ENCODE measurements at places on chromosomes 12 and 14. TPM values are rescaled to one million over a fixed set of nuclear protein-coding genes. Genes with fewer than 3 reads are reported as not detected.

Gene CLIP1
- total RNA-seq: 70.6 TPM

Gene MYF5
- not detected for total RNA-seq

DNA sequence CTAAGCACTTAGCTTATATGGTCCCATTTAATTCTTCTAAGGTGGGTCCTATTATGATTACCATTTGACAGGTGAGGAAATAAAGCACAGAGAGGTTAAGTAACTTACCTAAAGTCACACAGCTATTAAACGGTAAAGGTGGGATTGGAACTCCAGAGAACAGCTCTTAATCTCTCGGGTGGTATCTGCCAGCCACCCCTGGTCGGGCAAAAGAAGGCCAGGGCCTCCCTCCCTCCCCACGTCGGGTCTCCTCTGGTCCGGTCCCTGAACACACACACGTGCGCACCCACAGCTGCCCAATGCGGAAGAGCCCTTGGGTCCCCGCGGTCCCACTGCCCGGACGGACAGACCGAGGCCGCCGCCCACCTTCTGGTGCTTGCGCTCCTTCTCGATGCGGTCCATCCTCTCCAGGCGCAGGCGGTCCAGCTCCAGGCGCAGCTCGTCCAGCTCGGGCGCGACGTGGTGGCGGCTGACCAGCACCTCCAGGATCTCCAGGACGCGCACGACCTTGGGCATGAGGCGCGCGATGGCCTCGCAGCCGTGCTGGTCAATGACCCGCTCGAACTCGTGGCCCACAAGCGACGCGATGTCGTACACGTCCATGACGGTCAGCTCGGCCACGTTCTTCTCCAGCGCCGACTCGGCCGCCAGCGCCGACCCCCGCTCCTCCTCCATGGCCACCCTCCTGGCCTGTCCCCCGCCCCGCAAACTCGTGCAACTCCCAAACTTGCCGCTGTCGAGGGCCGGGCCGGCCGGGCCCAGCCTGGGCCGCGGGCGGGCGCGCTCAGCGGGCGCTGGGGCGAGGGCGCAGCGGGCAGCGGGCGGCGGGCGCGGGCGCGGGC, 490 bp downstream of the RILPL1 start:
- peak; percentile 27 for DNase-seq

DNA sequence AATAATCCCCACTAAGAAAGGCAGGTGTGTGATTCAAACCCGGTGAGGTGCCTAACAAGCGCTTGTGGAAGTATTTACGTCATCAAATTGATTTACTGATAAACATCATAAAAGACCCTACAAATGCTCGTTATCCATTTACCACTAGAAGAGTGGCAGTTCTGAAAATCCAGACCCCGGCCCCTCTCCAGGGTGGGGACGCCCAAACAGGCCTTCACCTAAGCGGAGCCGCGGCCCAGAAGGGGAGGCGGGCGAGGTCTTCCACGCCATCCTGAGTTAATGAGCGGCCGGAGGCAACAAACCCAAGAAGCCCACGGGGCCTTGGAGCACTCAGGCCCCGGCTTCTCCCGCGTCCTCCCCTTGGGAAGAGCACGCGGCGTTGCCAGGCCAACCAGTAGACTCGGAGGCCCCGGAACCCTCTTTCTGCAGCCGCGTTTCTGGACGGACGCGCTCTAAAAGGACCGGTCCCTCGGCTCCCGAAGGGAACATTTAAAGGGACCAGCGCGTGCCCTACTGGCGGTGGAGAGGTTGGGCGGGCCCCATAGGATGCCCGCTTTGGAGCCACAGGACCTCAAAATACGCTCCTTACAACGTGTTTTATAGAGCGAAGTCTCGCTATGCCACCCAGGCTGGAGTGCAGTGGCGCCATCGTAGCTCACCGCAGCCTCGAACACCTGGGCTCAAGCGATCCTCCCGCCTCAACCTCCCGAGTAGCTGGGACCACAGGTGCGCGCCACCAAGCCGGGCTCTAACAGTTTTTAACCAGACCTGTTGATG, 3.5 kb downstream of the PTPN21 start:
- DNase-seq: peak; percentile 85

DNA sequence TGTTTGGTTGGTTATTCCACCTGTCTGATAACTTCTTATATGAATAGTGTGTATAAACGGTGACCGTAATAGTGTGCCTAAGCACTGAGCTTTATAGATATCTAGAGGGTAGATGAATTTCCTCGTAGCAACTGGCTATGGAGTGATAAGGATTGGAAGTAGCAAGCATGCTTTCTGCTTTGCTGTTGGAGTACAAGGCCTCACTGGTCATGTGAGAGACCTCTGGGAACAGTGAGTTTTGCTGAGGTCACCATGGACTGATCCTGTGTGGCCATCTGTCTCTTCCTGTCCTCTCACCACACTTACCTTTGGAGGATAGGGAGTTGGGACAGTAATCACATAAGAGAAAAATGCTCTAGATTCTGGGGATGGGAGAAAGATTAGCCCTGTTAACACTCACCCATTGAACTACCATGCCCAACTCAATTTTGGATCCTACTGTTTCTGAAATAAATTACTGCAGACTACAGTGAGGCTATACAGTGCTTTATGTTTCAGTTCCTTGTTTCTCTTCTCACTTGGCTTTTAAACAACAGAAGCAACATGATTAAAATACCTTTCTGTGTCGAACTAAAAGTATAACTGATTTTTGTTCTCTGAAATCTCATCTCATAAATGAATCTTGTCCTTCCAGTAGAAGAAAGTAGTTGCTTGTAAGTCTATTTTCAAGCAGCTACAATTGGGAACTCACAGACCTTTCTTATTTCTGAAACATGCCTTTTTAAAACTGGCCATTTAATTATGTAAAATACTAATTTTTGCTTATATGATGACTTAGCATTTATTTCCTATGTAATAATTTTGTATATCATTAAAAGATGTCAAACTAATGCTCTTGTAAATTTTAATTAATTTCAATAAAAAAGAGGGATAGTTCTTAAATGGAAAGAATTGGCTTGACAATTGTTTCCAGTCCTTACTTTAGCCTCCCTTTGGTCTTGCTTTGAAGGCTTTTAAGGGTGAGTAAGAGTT, 8.3 kb downstream of the TMX1 start:
- DNase-seq: no peak

- no peak for DNase-seq
These were observed 67.3 kb upstream of the VRK1 start for GRCh38 chr14:96729889-96730288.

DNA sequence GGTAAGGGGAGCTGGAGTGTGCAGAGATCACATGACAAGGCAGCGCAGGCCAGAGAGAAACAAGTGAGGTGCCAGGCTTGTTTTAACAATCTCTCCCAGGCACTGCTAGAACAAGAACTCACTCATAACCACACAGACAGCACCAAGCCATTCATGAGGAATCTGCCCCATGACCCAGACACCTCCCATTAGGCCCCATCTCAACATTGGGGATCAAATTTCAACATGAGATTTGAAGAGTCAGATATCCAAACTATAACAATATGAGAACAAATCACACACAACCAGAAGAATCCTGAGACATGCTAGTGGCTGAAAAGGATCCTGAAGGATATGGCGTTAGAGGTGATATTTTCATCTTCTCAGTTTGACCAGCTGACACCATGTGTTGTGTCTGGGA, 21.9 kb downstream of the OR6J1 start:
- DNase-seq: peak; percentile 38

DNA sequence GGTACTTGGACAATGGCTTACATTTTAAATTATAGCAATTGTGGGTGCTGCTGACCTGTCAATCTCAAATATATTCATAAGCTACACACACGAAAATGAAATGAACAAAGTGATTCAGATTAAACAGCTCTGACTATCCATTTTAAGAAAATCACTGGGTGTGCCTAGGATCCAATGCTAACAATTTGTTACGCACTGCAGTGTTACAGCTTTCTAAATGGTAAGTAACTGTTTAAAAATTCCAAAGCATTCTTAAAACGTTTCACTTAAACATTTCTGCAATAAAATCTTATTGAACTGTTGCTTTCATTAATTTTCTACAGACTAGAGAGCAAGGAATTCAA, 18.9 kb downstream of the LMO3 start:
- no peak for DNase-seq

Gene HCAR1
- not detected for total RNA-seq

GRCh38 chr14:76958980-76959710, 69.4 kb downstream of the IRF2BPL start:
- DNase-seq: peak; percentile 86

DNA sequence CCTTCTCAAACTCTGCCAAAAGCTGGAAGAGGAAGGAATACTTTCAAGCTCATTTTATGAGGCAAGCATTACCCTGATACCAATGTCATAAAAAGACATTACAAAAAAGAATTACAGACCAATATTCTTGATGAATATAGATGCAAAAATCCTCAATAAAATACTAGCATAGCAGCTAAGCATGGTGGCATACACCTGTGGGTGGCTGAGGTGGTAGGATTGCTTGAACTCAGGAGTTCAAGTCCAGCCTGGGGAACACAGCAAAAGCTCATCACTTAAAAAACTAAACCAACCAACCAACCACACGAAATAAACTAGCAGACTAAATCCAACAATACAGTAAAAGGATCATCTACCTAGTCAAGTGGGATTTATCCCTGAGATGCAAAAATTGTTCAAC, 29.6 kb downstream of the A2M start:
- no peak for DNase-seq

DNA sequence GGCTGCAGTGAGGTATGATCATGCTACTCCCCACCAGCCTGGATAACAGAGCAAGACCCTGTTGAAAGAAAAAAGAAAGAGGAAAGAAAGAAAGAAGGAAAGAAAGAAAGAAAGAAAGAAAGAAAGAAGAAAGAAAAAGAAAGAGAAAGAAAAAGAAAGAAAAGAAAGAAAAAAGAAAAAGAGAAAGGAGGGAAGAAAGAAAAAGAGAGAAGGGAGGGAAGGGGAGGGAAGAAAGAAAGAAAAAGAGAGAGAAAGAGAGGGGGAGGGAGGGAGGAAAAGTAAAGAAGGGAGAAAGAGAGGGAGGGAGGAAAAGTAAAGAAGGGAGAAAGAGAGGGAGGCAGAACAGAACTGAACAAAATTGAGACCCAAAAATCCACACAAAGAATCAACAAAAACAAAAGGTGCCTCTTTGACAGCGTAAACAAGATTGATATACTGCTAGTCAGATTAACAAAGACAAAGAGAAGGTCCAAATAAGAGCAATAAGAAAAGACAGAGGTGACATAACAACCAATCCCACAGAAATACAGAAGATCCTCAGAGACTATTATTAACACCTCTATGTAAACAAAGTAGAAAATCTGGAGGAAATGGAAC, 293.9 kb upstream of the AMIGO2 start:
- DNase-seq: no peak

DNA sequence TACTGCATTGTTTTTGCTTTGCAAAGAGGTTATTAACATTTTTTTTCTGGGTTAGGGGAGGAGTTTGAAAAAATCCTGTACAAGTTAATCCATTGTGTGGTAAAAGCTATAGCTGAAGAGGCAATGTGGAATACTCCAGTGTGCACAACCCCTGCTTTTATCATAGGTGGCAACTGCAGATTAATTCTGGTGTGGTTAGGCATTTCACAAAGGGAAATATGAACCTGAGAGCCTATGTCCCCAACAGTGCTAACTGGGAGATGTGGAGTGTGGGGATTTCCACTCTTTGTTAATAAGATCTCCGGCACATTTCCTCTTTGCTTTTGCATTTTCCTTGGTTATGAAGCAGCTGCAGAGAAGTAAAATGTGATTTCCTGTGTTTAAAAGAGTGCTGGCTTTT, 33.6 kb downstream of the PRORP start:
- no peak for DNase-seq

GRCh38 chr14:27917896-27918295, 848.7 kb upstream of the FOXG1 start:
- no peak for DNase-seq

DNA sequence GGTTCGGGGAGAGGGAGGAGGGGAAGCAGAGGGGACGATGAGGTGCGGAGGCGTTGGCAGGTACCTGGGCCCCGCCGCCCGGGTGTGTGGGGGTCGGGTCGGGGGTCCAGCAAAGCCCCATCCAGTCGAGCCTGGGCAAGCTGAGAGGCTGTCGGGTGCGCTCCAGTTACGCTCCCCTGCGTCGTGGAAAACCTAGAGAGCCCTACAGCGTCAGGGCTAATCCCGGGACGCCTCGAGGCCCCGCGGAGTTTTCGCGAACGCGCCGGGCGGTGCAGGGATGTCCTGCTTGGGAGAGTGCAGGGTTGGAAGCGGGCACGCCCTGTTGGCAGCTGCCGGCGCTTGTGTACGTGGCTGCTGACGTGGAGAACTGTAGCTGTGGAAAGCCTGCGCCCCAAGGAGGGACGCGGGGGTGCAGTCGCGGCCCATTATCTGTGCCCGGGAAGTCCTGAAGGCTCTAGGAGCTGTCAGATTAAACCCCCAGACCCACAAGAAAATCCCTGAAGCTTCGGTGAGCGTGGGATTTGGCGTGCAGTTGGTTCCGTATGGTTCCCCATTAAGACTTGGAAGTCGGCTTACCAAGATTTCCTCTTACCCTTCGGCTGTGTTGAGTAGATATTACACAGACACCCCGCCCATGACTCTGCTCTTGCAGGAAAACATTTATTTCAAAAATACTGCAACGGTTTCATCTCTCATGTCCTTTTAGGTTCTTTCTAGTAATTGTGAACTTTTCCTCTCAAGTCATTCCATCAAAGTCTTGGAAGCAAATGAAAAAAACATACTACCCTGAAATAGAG, 11.3 kb upstream of the SLC38A2 start:
- peak; percentile 96 for DNase-seq

- DNase-seq: peak; percentile 7
These were observed 752 bp downstream of the DACT1 start for GRCh38 chr14:58638231-58639197.

- DNase-seq: peak; percentile 1
These were observed 28.6 kb downstream of the PYM1 start for GRCh38 chr12:55899082-55899481.

Data from HFFc6 (cell line).